ENCODE measurements at places on chromosomes 16 and 17.

DNA sequence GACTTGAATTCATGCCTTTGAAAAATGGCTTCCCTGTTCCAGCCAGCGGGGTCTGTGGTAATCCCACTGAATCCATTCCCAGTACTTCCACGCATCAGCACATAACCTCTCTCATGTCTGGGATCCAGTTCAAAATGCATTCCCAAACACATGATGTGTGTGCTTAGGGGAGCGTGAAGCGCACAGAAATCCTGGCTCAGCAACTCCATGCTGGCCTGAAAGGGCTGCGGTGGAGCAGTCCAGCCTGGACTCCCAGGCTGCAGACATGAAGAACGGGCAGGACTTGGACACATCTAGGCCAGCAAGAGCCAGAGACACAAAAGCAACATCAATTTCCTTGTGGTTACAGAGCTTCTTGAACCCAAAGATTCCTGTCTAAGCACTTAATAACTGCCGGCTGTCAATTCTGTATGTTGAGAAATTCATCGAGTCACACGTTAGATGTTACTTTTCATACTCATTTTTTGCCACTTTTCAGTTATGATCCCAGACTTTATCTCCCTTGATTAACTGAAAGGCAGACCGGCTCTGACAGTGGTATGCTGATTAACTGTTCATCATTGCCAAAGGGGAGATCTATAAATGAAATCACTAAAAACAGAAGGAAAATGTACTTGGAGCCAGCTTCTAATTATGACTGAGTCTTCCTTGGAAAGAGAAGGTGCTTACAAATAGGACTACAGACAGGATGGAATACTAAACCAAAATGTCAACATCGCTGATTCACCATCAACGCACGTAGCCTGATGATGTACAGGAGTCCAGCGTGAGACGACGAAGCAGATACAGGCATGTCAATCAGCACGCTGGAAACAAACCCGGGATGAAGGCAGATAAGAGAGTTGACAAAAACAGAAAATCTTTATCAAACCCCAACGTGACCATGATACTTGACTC is 23.0 kb downstream of the NSMCE1 start:
- no peak for DNase-seq

GRCh38 chr17:34609210-34609609 is 29.8 kb downstream of the TMEM132E start:
- no peak for DNase-seq

GRCh38 chr16:71882505-71883167 is 1.3 kb downstream of the ZNF821 start:
- DNase-seq: peak; percentile 24

DNA sequence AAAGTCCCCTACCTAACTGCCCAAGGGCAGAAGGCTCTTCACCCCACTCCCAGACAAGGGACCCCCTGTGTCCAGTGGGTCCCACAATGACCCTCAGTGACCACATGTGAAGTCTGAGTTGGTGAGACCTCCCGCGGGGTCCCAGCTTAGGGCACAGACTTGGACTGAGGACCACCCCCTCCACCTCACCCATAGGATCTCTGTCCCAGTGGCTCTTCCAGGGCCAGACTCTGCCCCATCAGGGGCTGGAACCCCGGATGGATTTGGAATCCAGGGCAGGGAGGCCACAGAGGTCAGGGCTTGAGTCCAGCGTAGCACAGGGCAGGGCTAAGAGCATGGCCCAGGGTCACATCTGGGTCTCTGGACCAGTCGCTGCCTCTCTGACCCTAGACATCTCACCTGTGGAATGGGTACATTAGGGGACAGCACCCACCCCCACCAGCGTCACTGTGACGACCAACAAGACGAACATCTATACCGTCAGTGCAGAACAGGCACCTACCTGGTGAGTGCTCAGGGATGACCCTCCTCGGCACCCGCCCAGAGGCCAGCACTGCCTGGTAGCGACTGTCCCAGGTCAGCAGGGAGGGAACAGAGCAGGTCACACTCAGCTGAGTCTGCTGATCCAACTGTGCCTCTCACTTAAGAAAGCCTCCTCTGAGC is 37.7 kb downstream of the TNFRSF13B start:
- no peak for DNase-seq

GRCh38 chr16:14004729-14005315 is 66.3 kb upstream of the MRTFB start:
- no peak for DNase-seq

DNA sequence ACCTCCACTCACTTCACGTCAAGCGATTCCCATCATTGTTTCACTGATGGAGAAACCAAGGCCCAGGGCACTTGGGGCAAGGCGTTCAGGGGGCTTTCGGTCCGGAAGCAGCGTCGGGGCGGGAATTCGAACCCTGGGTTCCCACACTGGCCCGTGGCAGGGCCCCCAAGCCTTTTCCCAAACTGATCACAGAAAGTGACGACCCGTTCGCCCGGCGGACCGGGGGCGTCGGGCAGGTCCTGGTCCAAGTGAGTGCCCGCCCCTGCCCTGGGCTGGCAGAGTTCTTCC is 856 bp upstream of the MON1B start:
- DNase-seq: no peak

DNA sequence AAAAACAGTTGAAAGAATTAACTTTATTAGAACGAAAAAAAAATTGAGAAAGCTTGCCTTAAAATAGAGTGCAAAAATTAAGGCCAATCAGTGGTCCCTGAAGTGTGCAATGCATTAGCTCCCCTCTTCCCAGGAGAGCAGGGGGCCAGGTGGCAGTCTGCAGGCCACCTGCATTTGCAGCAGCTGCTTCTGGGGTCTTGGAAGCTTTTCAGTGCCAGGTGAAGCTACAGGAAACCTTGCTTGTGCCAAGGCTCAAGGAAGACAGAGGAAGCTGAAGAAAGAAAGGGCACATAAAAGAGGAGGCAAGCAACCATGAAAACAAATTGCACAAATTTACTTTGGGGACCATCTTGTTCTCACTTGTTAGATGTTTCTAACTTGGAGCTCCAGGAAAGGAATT is 50.5 kb upstream of the MTMR4 start:
- no peak for DNase-seq
